ENCODE measurements at places on chromosomes 2 and 18.

DNA sequence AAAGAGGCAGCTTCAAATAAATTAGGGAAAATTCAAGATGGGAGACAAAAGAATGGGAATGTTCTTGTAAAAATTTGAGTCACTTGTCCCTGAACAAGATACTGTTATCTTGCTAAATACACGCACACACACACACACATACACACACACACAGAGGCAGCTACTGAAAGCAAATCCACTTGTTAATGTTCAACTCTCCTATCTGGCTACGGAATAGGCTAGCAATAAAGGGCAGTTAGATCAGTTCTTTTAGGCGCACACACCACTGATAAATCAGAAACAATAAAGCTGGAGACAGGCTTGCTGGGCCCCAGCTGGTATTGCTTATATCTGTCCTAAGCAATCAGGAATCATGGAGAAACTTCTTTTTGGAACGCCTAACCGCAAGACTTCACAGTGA, 461.6 kb downstream of the BCL11A start:
- DNase-seq = no peak

- DNase-seq = no peak
Observed at GRCh38 chr2:402721-403120, 114.8 kb upstream of the ALKAL2 start.

- no peak for DNase-seq
Observed at GRCh38 chr2:67948506-67948905, 114.3 kb downstream of the C1D start.

- DNase-seq = no peak
Observed at GRCh38 chr18:76429262-76430126, 65.5 kb downstream of the ZNF516 start.

DNA sequence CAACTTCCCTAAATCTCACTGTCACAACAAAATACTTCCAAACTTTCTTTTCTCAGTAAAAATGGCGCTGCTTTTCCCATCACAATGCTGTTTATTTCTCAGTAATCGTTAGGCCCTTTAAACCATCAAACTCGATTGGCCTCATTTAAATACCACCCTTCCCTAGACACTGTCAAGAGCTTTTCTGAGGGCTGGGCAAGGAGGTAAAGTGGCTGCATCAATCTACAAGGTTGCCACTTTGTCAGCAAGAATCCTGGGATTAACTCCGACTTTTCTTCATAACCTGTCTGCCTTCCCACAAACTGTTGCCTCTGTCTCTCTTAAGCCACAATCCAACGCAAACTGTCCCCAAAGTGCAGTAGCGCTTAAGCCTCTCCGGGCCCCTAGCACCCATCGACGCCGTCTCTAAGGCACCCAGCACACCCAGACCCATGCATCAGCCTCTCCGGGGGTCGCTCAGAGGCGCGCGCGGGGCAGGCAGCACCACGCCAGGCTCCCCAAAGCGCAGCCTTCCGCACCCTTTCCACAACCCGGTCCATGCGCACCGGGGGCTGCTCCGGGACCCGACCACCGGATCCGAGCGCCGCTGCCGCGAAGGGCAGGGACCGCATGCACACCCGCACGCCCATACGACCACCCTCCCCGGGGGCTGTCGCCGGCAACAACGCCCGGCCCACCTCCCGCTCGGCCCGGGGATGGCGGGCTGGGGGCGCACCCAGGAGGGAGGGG, 683 bp downstream of the MBOAT2 start:
- DNase-seq = no peak

GRCh38 chr2:10234013-10234306, 68.7 kb upstream of the HPCAL1 start:
- DNase-seq = no peak

DNA sequence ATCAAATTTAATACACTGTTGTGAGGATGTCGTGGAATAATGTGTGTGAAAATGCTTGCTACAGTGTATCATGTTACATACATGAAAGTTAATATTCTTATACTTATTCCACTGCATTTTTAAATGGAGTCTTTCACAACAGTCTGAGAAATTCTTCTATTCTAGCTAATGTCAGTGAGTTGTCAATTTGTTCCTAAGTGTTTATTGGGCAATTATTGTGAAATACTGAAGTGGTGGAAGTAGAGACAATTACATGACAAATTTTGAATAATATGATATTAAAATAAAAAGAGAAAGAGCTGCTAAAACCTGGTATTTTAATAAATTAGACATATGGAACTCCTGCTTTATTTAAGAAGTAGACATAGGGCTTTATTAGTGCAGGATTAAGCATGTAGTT, 176.1 kb downstream of the PTPRM start:
- no peak for DNase-seq

- no peak for DNase-seq
Observed at GRCh38 chr18:80181642-80182461, 65.5 kb downstream of the PARD6G start.
